ENCODE measurements at places on chromosomes 11 and 22.
A peak's percentile ranks its signal among the peaks of the same experiment; 100 is the strongest.

GRCh38 chr11:116421529-116422185 lies 351.1 kb downstream of the BUD13 start:
- peaks cover 10% of the 10 kb centered on the region for H3K27me3 ChIP-seq
- H3K36me3 ChIP-seq = no peaks in the 10 kb centered on the region
- no peak overlapping the region for H3K27ac ChIP-seq
- DNase-seq = no peak

- no peaks in the 10 kb centered on the region for H3K4me1 ChIP-seq
- H3K27me3 ChIP-seq = peaks cover 9% of the 10 kb centered on the region
- DNase-seq = no peak
- no peaks in the 10 kb centered on the region for H3K36me3 ChIP-seq
These were observed 13.5 kb downstream of the SEZ6L start for GRCh38 chr22:26182723-26183122.

DNA sequence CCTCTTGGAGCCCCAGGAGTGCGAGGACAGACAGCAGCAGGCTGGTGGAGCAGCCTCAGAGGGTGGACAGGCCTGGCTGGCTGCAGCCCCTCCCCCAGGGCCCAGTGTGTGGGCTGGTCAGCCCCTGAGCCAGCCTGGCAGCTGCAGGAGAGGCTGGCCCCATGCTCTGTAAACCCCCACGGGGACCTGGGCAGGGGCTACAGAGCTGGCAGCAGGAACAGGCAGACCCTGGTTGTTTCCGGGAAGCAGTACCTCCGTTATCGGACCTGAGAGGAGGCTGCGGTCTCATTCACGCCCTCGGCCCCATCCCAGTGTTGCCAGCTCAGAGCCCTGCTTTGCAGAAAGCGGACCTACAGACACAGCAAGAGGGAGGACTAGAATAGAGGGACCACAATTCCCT lies 38.5 kb upstream of the COMT start:
- no peaks in the 10 kb centered on the region for H3K4me1 ChIP-seq
- H3K36me3 ChIP-seq = no peaks in the 10 kb centered on the region
- no peak overlapping the region for H3K4me3 ChIP-seq
- H3K27ac ChIP-seq = no peak overlapping the region
- no peak for DNase-seq

GRCh38 chr11:124344346-124344745 lies 24.3 kb upstream of the OR8D2 start:
- no peaks in the 10 kb centered on the region for H3K36me3 ChIP-seq
- no peak overlapping the region for H3K4me3 ChIP-seq
- no peak for DNase-seq
- H3K4me1 ChIP-seq = no peaks in the 10 kb centered on the region
- peaks cover 12% of the 10 kb centered on the region for H3K27me3 ChIP-seq

DNA sequence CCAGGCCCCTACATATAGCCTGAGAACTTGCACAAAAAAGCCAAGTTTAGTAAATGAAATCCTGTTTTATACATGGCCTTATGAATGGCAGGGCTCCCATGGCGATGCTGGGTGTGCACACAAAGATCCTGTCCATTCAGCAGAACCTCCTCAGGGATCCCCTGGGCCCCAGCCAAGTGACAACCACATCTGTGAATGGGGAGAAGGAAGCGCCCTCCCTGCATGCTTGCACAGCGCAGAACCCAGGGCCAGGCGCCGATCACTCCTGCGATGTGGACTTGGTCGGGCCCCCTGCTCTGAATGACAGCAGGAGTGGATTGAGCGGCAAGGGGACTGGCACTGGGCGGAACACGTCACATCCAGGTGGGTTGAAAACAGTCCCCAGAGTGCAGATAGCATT lies 4.5 kb upstream of the CDC42EP2 start:
- no peaks in the 10 kb centered on the region for H3K36me3 ChIP-seq
- DNase-seq = no peak
- no peak overlapping the region for H3K4me3 ChIP-seq

- no peak overlapping the region for H3K4me3 ChIP-seq
- H3K36me3 ChIP-seq = peaks cover 20% of the 10 kb centered on the region
- H3K27me3 ChIP-seq = no peaks in the 10 kb centered on the region
- H3K27ac ChIP-seq = no peak overlapping the region
- no peak for DNase-seq
These were observed 56.8 kb downstream of the CDKN1C start for GRCh38 chr11:2828585-2829330.

DNA sequence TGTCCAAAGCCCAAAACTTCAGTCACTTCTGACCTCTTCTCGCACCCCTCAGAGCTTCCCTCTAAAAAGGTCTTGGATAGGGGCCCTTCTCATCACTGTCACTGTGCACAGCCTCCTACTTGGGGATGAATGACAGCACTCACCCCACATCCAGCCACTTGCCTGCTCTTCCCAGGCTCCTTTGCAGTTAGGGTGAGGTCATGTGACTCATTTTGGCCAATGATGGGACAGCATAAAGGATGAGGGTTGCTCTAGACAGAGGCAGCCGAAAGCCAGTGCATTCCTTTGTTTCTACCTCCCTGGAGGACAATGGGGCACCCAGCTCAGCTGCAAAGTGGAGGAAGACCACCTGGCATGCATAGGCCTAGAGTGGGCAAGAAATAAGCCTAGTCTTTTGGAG lies 1413.3 kb downstream of the TBC1D22A start:
- no peaks in the 10 kb centered on the region for H3K4me1 ChIP-seq
- no peaks in the 10 kb centered on the region for H3K27me3 ChIP-seq
- DNase-seq = no peak
- no peaks in the 10 kb centered on the region for H3K36me3 ChIP-seq

DNA sequence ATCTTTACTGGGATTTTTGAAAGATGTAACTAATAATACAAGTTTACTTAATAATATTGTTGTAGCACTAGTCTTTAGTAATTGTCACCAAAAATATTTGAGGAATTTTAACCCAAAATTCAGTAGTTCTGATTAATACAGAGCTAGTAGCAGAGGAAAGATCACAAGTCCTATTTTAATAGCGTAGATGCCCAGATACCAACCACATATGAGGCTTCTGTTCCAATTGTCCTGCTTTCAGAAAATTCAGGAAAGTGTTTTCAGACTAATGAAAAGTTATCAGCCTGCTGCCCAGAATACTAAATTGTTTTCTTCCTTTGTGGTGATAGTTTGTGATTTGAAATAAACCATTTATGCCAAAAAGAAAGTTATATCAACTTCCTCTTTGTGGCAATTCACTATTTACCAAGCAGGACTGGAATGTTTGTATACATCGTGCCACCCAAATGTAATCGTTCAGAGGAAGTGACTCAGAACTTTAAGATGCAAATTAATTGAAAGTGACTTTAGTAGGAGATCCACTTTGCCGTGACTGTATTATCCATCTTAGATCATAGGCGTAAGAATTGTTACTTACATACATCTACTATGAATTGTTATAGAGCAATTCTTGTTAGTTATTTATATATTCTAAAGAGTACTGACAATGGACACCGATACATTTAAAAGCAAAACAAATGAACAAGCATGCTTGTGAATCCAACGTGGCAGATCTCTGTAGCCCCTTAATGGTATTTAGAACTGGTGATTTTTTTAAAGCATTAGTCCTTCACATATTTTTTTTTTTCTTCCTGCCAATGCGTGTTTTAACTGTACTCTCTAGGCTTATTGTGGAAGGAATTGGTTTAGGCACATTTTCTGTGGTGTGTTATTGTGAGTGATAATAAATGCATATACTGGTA lies 231.0 kb downstream of the DDX10 start:
- H3K4me1 ChIP-seq = peaks cover 9% of the 10 kb centered on the region
- peaks cover 34% of the 10 kb centered on the region for H3K36me3 ChIP-seq
- no peak overlapping the region for H3K27ac ChIP-seq
- H3K27me3 ChIP-seq = no peaks in the 10 kb centered on the region
- no peak for DNase-seq

DNA sequence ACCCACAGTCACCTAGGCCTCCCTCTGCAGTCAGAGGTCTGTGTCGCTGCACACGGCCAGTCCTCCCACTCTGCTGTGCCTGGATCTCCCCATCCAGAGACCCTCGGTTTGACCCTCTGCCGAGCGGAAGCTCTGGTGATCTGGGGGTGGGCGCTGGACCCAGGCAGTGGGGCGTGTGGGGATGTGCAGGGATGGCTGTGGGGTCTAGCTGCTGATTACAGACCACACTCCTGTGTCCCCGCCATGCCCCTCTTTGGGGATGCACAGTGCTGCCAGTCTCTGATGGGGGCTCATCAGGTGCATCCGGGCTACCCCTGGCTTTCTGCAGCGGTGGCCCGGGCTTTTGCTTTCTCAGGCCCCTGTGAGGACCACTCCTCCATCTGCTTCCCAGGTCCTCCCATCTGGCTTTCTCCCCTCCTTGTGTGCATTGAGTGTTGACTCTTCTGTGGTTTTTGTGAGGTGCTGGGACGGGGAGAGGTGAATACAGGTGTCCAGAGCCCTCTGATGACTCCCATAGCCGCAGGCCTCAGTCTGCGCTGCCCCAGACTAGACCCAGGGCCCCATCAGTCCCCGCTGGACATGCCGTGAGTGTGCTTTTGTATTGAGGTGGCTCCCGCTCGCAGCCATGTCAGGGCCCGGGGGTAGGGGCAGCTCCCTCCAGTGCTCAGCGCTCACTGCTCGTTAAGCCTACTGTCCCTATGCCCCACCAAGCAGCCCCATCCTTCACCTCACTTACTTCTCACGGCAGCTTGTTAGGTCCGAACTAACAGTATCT lies 251.6 kb downstream of the TBC1D22A start:
- peaks cover 8% of the 10 kb centered on the region for H3K36me3 ChIP-seq
- H3K4me3 ChIP-seq = no peak overlapping the region
- H3K27me3 ChIP-seq = no peaks in the 10 kb centered on the region
- DNase-seq = no peak
- no peaks in the 10 kb centered on the region for H3K4me1 ChIP-seq

DNA sequence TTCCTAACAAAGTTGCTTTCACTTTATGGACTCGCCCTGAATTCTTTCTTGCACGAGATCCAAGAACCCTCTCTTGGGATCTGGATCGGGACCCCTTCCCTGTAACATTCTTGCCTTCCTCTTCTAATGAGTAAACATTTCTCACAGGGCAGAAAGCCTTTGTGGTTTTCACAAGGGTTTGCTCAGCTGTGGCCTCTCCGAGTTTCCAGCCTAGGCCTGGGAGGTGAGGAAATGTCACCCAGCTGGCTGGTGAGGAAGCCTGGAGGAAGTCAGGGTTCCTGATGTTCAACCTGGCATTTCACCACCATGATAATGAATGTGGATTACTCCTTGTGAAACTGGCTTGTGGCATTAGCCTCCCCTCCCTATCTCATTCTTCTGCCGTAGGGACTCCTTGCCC lies 224.9 kb downstream of the DSCAML1 start:
- no peaks in the 10 kb centered on the region for H3K27me3 ChIP-seq
- H3K27ac ChIP-seq = no peak overlapping the region
- no peak for DNase-seq
- peaks cover 4% of the 10 kb centered on the region for H3K4me1 ChIP-seq
- no peaks in the 10 kb centered on the region for H3K36me3 ChIP-seq

DNA sequence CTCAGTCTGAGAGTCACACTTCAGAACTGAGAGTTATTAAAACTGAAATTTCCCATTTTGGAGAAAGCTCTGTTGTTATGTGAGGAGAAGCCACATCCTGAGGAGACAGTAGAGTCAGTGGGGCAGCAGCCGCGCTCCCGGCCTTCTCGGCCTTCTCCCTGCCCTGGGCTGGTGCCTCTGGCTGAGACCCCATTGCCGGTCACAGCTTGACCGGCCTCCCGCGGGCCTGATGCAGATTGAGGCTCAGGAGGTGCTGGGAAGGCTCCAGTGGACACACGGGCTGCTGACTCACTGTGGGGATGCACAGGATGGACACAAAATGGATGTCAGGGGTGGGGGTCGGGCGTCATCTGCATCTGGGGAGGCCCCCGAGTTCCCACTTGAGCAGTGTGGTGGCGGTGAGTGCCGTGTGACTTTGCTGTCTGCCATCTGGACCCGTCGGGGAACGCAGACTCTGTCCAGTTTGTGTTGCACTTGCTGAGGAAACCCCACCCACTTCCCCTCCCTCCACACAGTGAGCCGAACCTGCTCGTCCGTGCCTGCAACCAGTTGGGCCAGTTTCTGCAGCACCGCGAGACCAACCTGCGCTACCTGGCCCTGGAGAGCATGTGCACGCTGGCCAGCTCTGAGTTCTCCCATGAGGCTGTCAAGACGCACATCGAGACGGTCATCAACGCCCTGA lies 50.1 kb downstream of the MUC6 start:
- H3K4me1 ChIP-seq = no peaks in the 10 kb centered on the region
- H3K4me3 ChIP-seq = no peak overlapping the region
- no peaks in the 10 kb centered on the region for H3K36me3 ChIP-seq
- no peak overlapping the region for H3K27ac ChIP-seq
- H3K27me3 ChIP-seq = no peaks in the 10 kb centered on the region

GRCh38 chr11:58621586-58622262 lies 741 bp upstream of the CNTF start:
- H3K4me3 ChIP-seq = no peak overlapping the region
- peak overlapping the region; percentile 82 for H3K27ac ChIP-seq
- no peak for DNase-seq
- H3K4me1 ChIP-seq = peaks cover 15% of the 10 kb centered on the region
- H3K36me3 ChIP-seq = peaks cover 50% of the 10 kb centered on the region
- H3K27me3 ChIP-seq = no peaks in the 10 kb centered on the region

DNA sequence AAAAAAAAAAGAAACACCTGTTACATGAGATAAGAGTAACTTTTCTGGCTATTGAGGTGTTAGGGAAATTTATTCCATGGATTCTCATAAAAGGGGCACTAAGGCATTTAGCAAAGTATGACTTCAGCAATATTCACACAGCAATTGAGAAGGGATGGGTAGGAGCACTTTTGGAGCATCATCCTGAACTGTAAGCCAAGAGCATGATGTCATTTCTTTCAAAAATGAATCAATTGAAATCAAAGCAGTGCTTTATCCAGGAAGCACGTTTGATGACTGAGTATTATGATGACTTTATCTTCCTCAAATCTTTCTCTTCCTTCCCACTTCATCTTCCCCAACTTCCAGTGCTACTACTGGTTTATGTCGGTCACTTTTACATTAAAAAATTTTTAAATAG lies 140.4 kb downstream of the MYO18B start:
- H3K4me1 ChIP-seq = no peaks in the 10 kb centered on the region
- DNase-seq = no peak
- no peak overlapping the region for H3K27ac ChIP-seq
- no peaks in the 10 kb centered on the region for H3K36me3 ChIP-seq
- no peaks in the 10 kb centered on the region for H3K27me3 ChIP-seq
- no peak overlapping the region for H3K4me3 ChIP-seq

GRCh38 chr11:76806131-76806530 lies 23.0 kb downstream of the TSKU start:
- peaks cover 29% of the 10 kb centered on the region for H3K4me1 ChIP-seq
- H3K27me3 ChIP-seq = peaks cover 18% of the 10 kb centered on the region
- peak overlapping the region; percentile 64 for H3K27ac ChIP-seq
- no peak for DNase-seq
- no peak overlapping the region for H3K4me3 ChIP-seq

DNA sequence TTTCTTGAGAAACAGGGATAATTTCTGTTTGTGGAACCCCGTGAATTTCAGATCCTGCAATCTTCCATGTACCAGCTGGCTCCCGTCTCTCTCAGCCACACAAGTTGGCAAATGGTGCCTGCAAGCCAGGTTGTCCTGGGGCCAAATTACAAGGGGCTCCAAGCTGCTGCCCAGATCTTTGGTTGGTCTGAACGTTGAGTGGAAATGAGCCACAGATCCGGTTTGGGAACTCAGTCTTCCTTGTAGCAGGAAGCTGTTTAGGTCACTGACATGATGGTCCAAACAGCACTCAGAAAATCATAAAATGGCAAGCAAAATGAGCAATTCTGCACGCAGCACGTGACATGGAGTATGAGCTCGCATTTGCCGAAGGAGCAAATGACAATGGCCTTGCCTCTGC lies 1496.4 kb downstream of the TBC1D22A start:
- no peaks in the 10 kb centered on the region for H3K4me1 ChIP-seq
- H3K27ac ChIP-seq = no peak overlapping the region
- H3K4me3 ChIP-seq = no peak overlapping the region

Data from activated naive CD8-positive, alpha-beta T cell treated with anti-CD3 and anti-CD28 coated beads for 36 hours (primary cell).